Left colon (tissue), 2 donors: ENCODE measurements at places on chromosomes 4 and X. TPM values are rescaled to one million over a fixed set of nuclear protein-coding genes. Genes with fewer than 3 reads are reported as not detected.

PCDH19 gene
- 1.1 TPM for total RNA-seq

ARMCX2 gene
- total RNA-seq, result 4.9 TPM

LRP2BP gene
- 0.40 TPM for total RNA-seq

HS3ST1 gene
- 6.7 TPM for total RNA-seq

FHIP1A gene
- total RNA-seq, result 33.6 TPM

THAP9 gene
- total RNA-seq, result 2.4 TPM

CPLX1 gene
- total RNA-seq, result 3.5 TPM

NUP62CL gene
- 2.4 TPM for total RNA-seq

TMSB15B gene
- 1.7 TPM for total RNA-seq

HTN1 gene
- not detected for total RNA-seq

GRCh38 chr4:10312568-10312967 is 144.7 kb downstream of the ZNF518B start:
- no peak for DNase-seq

GRCh38 chrX:25011589-25012432 is 4.0 kb downstream of the ARX start:
- DNase-seq, result no peak

DNA sequence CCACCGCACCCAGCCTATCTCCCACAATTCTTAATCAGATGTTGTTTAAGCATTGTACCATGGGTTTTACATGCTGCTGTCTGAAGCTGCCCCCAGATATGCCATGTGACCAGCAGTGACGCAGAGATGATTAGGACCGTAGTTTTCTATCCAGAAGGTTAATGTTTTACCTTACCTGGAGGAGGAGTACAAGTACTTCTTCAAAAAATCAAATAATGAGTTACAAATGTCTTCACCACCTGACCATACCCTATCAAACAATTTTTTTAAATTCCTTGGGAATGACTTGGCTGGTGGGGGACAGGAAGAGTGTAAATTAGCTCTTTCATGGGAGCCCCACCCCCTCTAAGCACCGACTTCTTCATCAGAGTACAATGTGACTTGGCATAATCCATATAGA is 16.2 kb upstream of the SGMS2 start:
- DNase-seq, result no peak

DNA sequence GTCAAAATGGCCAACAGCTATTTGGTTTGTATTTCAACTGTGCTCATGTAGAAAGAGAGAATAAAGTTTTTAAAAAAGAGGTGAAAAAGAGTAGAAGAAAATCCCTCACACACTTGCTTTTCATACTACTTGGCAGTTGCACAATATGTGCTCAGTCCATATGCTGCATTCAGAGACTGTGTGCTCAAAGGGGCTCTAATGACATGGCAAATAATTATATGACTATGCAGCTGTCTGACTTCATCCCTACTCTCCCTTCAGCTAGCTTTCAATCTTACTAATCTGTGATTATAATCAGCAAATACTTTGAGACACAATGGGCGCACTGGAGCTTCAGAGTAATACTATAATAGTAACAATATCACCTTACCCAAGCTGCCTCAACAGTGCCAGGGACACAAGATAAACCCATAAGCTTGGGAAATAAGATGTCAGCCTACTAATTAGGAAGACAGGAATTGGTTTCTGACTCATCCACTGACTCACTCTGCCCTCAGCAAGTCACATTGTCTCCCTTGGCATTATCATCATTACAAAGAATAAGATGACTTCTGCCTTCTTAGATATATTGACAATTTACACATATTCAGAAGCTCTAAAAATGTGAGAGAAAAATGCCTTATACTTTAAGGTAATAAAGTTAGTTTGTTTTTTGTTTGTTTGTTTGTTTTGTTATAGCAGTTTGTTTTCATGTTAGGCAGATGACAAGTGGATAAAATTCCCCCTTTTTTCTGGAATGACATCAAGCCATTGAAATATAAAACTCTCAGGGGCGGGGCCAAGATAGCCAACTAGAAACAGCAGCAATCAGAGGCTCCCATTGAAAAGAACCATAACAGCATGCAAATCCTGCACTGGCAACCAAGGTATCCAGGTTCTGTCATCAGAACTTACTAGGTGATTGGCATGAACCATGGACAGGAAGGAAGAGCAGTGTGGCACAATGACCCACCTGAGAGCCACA is 311.6 kb downstream of the FAM133A start:
- DNase-seq, result no peak

GRCh38 chr4:145154573-145154972 is 25.8 kb downstream of the OTUD4 start:
- DNase-seq, result no peak

DNA sequence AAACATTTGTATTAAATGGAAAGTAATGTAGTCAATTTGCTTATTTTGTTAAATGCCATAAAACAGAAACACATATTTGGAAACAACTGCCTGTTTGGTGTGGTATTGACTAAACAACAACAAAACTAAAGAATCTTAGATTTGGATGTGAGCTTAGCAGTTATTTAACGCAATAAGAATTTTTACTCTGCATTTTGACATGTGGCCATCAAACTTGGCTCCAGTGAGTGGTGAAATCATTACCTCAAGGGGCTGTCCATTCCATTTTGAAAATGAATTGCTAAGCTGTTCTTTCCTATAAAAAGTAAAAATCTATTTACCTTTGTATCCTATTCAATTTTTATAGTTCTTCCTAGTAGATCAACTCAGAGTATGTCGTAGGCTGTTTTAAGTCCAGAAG is 84.2 kb downstream of the DKK2 start:
- DNase-seq, result no peak

DNA sequence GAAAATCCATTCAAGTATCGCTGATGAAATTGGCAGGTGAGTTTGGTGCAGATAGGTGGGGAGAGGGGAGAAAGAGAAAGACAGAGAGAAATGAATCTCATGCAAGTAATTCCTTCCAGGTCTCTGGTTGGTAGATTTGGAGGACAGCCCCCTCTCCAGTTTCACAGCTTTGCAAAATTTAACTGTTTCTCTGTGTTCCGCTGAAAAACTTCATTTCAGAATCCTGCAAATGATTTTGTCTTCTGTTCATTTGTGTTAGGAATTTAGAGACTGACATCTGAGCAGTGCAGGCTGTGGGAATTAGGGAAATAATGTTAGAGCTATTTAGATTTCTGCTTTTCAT is 328.5 kb downstream of the FBXW7 start:
- DNase-seq, result no peak

GRCh38 chr4:62449538-62449937 is 1249.4 kb downstream of the ADGRL3 start:
- DNase-seq, result no peak

DNA sequence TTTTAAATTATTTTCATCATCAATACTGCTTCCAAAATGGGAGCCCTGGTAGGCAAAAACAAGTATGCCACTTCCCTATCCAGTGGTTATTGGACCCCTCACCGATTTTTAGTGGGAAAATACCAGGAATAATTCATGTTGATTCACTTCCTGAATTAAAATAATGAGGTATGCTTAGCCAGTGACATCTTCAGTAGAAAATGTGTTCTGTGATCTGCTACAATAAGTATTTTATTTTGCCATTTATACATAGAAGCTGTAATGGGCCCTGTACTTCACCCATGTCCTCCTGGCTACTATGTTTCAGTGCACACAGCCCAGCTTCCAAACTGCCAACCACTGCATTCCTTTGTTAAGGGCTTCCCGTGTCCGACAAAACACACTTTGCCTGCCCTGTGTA is 41.0 kb upstream of the KLHL34 start:
- no peak for DNase-seq

- no peak for DNase-seq
Observed at GRCh38 chr4:6755088-6755753, 27.3 kb upstream of the KIAA0232 start.

- no peak for DNase-seq
Observed at GRCh38 chr4:93384241-93384640, 444.3 kb upstream of the ATOH1 start.

DNA sequence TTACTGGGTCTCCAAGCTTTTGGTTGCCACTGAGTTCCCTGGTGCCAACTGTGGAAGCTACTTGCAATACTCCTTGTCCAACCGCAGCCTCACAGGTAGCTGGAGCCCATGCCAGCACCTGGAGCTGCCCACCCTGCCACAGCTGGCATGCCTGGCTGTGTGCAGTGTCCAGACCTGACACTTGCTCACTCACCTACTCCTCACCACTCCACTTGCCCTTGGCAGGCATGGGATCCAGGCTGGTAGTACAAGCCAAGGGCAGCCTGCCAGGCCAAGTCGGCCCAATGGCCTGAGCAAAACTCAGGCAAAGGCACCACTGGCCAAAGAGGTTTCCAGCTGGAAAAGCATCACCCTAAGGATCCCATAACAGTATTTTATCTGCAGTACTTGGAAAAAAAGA is 246.3 kb downstream of the PDGFC start:
- DNase-seq, result no peak

DNA sequence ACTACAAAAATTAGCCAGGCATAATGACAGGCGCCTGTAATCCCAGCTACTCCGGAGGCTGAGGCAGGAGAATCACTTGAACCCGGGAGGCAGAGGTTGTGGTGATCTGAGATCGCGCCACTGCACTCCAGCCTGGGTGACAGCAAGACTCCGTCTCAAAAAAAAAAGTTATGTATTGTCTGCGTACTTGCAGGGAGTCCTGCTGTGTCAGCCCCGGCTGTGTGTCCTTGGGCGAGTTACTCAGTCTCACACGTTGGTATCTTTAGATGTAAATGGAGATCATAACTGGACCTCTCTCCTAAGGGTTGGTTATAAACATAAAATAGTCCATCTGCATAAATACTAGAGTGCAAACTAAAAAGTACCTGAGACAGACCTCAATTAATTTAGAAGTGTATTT is 22.7 kb upstream of the TBC1D14 start:
- DNase-seq, result peak; percentile 13
